HFFc6 (cell line): ENCODE measurements at places on chromosomes 1 and 21.

DNA sequence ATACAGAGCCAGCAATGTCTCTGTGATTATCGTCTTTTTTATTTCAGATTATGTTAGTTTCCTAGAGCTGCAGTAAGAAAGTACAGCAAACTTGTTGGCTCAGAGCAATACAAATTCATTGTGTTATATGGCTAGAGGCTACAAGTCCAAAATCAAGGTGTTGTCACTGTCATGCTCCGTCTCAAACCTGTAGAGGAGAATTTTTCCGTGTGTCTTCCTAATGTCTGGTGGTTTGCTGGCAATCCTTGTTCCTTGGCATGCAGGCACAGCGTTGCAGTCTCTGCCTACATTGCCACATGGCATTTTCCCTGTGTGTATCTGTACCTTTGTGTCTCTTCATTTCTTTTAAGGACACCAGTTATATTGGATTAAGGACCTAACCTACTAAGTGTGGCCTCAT is 244.4 kb downstream of the LRRIQ3 start:
- no peak for DNase-seq

GRCh38 chr1:98188774-98189173 is 267.9 kb upstream of the DPYD start:
- DNase-seq = no peak

DNA sequence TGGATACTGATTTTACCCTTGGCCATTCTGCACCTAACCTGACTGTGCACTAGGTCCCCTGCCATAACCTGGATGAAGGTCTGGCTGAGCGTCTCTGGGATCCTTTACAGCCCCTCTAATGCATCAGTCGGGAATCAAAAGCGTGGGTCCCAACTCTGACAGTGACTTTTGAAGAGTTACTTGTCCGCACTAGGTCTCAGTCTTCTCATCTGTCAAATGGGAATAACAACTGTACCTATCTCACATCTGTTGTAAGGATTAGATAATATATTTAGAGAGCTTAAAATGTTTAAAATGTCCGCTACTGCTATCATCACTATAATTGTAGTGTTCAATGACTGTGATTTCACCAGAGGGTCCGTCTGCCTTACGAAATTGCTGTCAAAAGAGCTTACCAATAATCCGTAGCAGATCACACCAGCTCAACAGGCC is 746 bp downstream of the TADA1 start:
- DNase-seq = no peak

DNA sequence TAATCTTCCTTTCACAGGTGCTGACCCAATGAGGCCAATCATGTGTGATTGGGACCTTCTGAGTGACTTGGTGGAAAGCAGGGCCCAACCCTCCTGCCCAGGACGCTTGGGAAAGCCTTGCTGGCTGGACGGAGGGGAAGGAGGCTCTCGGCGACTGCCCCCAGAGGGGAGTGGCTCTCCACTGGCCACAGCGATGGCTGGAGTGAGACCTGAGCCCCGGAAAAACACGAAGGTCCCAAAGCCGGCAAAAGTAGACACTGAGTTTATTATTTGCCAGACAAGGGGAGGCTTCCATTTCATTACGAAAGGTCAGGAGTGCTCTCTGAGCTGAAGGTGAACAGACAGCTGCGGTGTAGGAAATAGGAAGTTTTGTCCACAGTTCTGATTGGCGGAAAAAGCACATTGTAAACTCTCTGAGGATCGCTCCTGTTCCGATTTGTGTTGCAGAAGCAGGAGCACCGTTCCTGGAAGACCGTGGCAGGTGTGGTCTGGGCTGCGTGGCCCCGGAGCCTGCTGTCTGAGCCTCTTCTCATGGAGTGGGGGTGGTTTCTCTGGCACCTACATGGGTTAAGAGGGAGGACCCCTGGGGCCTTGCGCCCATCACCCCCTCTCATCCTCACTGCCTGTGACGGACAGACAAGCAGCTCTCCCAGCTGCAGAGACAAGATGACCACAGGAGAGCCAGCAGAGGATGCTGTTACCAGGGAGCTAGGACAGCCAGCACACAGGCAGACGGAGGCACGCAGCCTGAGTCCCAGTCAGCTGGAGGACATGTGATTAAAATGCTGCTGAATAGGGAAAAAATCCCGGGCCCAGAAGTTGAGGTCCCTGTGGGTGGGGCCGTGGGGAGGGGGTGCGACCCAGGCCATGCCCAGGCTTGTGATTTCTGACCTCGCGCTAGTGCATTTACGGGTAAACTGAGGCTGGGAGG is 41.5 kb downstream of the KRTAP10-1 start:
- DNase-seq = no peak

GRCh38 chr1:171793636-171794035 is 12.2 kb downstream of the METTL13 start:
- DNase-seq = peak; percentile 12

GRCh38 chr1:169326956-169327268 is 40.7 kb downstream of the NME7 start:
- peak; percentile 9 for DNase-seq

DNA sequence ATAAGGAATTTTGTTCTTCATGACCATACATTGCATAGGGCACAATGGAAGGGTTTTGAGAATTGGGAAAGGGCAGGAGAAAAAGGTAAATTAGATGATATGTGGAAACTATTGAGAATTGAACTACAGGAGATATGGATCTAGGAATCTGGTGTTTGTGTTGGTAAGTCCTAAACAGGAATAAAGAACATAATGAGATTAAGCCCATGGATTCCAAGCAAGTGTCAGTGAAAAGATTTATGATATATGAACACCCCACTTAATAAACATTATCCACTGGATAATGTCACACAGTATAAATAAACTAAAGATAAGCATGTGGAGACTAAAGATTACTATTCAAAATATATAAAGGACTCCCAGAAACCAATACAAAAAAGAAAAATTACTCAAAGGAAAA is 98.2 kb downstream of the TNFSF18 start:
- DNase-seq = no peak

DNA sequence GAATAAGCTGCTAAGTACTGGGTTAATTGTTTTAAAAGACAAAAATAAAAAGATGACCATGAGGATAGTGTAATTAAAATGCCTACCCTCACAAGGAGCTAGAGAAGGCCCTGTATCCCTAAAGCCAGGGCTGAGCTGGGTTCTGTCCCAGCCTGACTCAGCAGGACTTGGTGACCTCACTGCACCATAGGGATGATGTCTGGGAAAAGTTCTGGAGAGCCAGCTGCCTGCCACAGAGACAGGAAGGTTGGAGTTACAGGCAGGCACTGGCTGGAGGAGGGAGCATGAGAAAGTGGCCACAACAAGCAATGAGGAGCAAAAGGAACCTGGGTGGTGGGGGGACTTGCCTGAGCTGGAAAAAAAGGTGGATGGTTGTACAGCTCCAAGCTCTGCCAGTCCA is 5.7 kb upstream of the TNR start:
- no peak for DNase-seq

- no peak for DNase-seq
Measured at GRCh38 chr1:38454749-38455441, 404.7 kb downstream of the RRAGC start.

GRCh38 chr1:167533851-167534300 is 15.5 kb upstream of the CD247 start:
- peak; percentile 24 for DNase-seq

DNA sequence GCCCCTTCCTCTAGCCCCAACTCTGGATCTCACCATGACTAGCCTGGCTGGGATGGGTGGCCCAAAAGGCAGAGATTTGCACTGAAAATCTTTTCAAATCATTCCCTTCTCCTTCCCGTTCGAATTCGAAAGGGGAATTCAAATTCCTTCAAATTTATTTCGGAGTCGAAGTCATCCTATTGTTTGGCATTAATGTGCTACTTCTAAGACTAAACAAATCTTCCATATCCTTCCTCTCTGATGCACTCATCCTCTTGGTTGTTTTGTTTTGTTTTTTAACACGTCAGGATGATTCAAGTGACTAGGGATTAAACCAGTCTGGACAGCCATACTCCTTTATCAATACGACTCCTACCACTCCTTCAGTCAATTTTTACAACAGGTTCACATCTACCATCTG is 95.5 kb upstream of the SGIP1 start:
- no peak for DNase-seq

- no peak for DNase-seq
Measured at GRCh38 chr1:204146309-204146708, 5.5 kb downstream of the ETNK2 start.

DNA sequence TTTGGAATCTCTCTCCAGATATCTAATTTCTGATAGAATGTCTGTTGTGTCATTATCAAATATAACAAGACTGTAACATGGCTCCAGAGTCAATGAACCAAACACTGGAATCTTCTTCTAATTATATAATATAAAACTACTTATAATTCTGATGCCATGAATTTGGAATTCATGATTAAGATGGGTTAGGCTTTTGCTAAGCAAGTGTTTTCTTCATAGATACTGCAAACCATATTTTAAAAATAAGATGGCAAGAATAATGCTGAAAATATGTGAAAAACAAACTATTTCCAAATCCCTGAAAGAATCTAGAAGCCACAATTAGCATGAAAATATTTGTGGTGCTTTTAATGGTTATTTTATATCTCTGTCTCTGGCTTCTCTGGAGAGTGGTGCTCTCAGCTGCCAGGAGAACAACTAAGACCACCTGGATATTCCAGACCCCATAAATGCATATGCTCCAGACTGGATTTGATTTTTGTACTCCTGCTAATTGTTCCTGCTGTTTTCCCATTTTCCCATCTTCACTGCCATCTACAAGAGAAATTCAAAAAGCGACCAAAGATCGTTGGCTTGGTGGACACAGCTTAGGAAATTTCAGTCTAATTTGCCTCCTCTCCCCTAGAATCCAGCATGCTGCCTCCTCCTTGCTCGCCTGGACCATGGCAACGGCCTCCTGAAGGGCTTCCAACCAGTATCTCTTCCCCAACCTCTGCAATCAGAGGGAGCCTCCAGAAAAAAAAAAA is 418.9 kb downstream of the SETD4 start:
- peak; percentile 68 for DNase-seq

- no peak for DNase-seq
Measured at GRCh38 chr1:93686504-93687250, 5.0 kb upstream of the BCAR3 start.

- DNase-seq = no peak
Measured at GRCh38 chr1:154433161-154433764, 28.1 kb downstream of the IL6R start.

- DNase-seq = no peak
Measured at GRCh38 chr1:54305906-54306514, 100.2 kb downstream of the SSBP3 start.

GRCh38 chr1:40951943-40952743 is 27.4 kb upstream of the CTPS1 start:
- peak; percentile 32 for DNase-seq

DNA sequence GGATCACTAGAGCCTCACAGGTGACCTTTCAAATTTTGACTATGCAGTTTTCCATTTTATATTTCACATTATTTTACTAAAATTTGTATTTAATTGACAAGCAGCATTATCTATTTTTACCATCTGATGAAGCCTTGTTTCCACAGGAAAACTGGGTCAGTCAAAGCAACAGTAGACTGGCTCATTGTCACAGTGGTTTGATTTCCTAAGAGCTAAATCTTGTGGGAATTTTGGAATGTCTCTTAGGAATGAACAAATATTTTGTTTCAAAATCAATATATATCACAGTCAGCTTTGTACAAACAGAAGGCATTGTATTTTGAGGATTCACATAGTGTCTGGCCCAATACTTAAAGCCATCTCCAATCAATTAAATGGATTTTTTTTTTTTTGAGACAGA is 152.6 kb upstream of the RNPC3 start:
- no peak for DNase-seq

DNA sequence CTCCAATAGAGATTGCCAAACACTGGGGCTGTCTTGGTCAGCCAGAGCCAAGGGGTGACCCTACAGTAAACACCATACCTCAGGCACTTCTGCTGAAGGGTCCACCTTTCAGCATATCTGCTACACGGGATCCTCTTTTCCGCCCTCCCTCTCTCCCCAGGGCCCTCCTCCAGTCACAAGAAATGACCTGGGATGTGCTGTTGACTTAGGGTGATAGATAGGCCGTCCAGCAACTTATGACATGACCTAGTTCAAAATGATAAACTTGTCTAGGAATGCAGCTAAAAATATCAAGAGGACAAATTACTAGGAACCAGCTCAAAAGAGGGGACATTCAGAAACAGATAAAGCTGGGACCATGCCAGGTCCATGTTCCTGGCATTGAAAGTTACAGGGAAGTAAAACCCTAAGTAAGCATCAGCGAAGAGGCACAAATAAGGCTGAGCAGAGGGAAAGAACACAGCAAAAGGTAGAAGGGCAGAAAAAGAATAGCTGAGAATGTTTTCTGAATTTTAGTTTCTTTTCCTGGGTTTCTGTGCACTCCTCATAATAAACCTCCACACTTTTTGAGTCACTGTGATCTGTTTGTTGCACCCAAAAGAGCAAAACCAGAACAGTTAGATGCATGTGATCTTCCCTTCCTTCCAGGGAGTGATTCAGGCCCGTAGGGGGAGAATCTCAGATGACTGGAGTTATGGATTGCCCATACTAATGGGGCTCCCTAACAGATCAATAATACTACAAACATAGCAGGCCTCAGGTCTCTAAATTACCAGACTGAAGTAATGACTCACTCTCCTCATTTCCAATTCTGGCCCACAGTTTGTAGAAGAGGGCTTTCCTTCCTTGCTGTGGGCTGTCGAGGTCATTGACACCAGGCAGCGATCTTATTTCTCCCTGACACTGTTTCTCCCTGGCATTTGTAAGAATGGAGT is 48.9 kb upstream of the F3 start:
- no peak for DNase-seq

- DNase-seq = no peak
Measured at GRCh38 chr1:65691972-65692371, 100.7 kb upstream of the PDE4B start.

DNA sequence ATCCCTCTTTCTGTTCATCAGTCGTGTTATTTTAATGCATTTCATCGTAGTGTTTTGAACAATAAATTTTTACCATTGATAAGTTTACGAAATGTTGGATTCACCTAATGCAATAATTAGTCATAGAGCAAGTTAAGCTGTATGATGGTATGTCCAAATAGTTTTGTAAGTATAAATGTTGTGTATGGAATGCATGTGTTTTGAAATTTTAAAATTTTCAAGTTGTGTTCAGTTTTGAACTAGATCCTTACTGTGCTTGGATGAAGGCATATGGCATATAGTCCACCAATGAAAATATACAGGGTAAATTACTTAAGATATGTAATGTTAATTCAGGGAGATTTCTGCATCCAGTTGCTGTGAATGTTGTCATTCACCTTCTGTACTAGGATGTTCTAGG is 2.3 kb downstream of the ZMYM4 start:
- DNase-seq = no peak

GRCh38 chr1:208219659-208220282 is 24.4 kb downstream of the PLXNA2 start:
- peak; percentile 84 for DNase-seq
